GM12865 (cell line): ENCODE measurements at places on chromosomes 7 and 10.

- no peak for DNase-seq
These were observed 109.2 kb upstream of the CAV2 start for GRCh38 chr7:116390363-116390762.

DNA sequence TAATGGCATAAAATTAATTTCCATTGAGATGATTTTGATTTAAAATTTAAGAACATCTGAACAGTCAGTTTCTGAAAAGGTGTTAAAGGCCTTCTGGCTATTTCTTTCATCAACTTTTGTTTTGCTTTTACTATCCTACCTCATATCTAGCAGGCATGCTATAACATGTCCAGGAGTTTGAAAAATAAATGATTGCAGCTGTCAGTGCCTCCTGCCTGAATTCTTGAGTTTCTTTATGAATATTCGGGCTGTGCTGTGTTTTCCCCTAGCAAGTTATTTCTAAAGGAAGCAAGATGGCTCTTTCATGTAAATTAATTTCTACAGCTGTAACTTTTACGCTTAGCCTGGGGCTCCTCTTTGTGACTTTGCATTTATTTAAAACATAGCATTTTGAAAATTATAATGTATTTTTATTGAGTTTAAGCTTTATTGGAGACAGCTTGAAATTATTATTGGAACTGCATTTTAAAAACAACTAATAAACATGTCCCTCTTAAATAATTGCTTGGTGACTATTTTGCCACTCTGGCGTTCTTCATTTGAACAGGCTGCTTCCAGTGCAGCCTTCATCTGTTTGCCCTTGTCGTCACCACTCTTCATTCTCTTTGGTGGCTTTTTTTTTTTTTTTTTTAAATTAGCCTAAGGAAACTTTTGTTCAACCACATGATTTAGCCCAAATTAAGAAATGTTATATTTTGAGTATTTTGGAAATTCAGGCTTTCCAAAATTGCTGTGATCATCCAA lies 1083.4 kb upstream of the LRRN3 start:
- peak; percentile 36 for DNase-seq

DNA sequence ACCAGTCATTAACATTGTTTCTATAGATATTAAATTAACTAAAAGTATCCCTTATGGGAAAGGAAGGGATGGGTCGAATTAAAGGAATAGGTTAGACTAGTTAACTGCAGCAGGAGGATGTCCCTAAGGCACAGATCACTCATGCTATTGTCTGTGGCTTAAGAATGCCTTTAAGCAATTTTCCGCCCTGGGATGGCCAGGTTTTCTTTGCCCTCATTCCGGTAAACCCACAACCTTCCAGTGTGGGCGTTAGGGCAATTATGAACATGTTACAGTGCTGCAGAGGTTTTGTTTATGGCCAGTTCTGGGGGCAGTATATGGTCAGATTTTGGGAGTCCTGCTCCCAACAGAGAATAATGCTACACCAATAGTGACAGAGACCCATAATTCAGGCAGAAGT lies 139.3 kb upstream of the CDK13 start:
- DNase-seq, result no peak

DNA sequence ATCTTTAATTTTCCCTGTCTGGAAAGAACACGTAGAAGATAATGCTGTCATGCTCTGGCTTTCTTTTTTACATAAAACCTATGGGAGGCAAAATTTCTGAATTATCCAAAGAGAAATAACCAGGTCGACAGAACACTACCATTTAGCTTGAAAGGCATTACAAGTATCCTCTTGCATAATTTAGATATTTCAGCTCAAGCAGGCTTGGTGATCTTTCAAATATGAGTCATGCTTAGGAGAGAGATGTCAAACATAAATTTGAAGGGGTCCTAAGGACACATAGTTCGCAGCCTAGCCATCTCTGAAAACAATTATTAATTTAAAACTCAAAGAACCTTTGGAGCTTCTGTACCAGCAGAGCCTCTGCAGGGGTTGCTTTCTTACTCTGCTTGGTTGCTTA lies 100.9 kb downstream of the FAS start:
- DNase-seq, result no peak

DNA sequence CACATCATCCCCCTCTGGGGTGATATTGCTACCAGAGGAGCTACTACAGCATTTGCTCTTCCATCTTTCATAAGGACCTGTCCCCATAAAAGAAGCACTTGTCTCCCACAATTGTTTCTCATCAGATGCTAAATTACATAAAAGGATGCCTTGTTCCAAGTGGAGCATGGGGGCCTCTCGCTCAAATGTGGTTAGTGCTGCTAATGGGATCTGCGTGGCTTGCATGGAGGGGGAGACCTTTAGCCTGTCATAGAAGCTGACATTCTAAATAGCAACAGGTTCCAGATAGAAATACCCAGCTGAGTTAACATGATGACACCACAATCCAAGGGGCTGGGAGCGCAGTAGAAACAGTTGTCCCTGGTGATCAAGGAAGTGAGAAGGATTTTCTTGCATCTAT lies 257.9 kb downstream of the SFMBT2 start:
- DNase-seq, result no peak

DNA sequence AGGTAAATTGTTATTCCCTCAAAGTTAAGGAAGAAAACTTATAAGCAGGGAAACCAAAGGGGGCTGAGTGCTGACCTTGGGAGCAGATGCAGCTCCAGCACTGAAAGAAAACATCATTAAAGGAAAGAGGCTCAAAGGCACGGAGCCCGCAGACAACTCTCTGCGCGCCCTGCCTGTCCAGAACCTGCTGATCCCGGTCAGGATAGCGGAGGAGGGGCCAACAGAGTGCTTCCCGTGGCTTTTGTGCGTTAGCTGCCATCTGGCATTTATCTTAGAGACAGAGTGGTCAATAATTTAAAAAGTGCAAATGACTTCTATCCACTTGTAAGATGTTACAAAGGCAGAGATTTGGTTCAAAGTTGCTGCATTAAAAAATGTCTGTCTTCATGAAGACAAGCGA lies 162.1 kb downstream of the FANK1 start:
- DNase-seq, result no peak

GRCh38 chr7:99173787-99174186 lies 29.9 kb upstream of the SMURF1 start:
- DNase-seq, result no peak

DNA sequence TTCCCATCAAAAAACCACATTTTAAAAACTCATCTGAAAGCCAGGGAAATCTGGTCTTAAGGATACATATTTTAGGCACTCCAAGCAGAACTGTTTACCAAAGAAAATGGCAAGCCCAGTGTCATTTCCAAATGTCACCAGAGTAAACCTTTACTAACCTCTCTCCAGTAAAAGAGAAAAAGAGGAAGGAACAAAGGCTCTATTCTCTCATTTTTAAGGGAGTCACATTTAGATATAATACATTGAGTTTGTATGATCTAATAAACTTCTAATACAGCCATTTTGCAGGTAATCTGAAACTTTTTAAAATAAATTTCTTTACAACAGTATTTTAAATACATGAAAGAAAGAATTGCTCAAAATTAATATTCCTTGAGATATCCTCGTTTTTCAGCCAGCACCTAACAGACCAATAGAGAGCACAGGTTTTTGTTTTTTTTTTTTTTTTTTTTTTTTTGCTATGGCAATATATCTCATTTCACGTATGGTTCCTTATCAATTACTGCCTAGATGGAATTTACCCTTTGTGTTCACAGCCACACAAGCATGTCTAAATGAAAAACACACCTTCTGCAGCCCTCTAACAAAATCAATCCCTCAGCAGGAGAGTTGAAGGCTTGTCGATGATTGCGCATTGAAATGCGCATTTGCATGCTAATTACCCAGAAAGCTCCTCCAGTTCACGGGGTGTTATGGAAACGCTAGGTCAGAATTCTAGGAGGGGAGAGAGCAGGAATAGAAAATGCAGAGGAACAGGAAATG lies 39.8 kb upstream of the MSRB2 start:
- no peak for DNase-seq

- no peak for DNase-seq
These were observed 186.8 kb downstream of the ETV1 start for GRCh38 chr7:13802651-13803050.

DNA sequence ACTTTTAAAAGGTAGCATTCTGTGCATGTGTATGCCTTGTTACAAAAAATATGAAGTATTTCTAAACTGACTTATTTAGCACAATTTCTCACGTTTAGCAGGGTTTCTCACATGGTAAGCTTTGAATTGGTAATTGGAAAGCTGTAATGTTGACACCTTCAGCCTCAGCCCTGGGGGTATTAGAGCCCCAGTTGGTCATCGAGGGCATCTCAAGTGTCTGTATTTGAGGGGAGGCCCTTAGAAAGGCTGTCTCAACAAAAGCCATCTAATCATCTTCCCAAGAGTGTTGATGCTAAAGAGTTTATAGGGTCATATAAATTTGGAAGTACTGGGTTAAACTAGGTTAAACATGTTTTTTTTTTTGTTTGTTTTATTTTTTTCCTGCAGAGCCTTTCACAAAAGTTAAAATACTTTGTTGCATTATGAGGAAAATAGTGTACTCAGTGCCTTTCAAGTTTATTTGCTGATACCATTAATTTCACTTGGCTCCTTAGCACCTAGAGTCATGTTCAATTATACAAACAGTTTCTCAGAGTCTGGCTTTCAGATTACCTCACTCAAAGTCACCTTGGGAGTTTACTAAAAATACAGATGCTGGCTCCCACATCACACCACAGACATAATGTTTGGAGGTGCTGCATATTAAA lies 134.0 kb downstream of the CD36 start:
- DNase-seq, result no peak

DNA sequence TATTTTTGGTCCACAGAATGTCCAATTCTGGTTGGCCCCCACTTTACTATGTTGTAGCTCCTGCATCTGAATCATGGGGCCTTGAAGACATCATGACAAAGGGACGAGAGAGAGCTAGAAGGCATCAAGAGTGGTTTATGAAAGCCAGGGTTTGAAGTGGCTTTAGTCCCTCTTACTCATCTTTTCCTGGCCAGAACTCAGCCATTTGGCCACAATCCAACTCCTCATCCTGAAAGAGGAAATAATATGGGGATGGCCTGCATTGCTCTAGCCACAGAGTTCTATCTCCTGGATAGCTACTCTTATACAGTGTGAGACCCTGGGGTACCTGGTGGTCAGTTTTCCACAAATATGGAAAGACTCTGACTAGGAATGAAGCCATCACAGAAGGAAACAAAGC lies 418.9 kb downstream of the XPNPEP1 start:
- no peak for DNase-seq

- DNase-seq, result peak; percentile 54
These were observed 36.7 kb downstream of the PFKFB3 start for GRCh38 chr10:6239213-6239991.

DNA sequence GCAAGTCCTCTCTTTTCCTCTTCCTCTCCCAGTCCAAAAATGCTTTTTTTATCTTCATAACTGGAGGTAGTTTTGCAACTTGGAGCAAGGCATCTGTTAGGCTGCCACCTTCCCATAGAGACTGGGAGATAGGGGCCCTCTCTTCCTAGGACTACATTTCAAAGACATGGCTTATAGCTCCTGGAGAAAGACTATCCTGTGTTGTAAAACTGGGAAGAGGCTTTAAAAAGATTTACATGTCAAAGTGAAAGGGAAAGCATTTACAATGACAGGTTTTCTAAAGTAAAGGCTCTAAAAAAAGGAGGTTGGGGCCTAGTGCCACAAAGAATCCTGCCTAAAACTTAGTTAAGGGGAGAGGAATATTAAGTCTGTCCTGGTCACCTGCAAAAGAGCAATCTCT lies 82.2 kb upstream of the SEMA3E start:
- no peak for DNase-seq

- DNase-seq, result no peak
These were observed 511.1 kb downstream of the ZNF37A start for GRCh38 chr10:38605153-38605661.

DNA sequence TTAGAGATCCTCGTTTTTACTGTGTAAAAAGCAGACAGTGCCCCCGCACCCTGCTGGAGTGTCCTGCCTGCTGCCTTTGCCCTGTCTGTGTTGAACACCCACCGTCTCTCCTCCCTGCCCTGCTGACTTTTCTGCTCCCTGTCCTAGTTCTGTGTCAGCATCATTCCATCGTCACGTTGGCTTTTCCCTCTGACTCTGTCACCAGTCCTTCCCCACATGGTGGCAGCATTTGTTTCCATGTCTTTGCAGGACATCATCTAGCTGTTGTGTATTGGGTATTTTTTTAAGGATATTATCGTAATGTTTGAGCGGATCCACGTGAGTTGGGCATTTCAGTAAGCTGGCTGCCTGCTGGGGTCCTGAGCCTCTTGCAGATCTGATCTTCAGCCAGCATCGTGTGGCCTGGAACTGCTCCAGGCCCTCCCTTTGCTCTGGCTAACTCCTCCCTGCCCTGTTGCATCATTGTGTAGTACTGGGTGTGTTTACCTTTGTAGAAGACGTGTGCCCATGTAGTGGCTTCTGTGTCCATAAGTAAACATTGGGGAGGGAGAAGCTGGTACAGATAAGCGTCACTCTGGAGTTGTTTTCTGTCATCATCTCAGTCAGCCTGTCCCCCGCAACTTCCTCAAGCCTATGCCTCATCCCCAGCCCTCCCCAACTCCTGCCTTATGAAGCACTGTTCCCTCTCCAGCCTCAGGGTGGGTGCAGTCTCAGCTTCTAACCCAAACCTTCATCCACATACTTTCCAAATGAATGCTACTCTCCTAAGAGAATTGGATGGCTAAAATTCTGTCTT lies 44.3 kb downstream of the TRRAP start:
- DNase-seq, result no peak

DNA sequence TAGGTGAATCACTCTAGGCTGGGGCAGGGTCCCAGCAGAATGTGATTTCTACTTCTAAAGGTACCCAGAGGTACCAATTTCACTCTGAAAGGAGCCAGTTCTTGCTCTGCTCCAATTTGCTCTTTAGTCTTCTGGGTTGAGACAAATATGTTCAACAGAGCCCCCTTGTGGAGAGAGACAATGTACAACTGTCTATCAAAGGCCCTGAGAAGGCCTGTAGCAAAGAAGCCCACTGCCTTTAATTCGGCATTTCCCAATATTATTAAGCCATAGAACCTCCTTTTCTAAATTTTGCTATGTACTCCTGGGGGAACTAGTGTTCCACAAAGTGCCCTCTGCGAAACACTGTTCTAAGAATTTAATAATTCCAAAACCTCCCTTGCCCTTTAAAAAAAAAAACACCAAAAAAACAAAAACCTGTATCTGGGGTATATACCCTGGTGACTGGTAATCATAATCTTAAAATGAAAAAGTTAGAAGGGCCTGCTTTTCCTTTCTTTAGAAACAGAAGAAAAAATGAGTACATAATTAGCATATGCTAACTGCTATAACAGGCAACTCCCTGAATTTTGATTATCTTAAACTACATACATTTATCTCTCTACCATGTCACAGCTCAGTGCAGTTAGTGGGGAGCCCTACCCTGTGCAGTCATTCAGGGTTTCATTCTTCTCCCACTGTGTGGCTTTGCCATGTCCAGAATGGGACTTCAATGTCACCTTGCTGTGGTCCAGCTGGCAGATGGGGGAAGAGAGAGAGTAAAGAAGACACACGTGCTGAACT lies 160.9 kb upstream of the BMPER start:
- peak; percentile 32 for DNase-seq

- no peak for DNase-seq
These were observed 183.5 kb downstream of the CREB5 start for GRCh38 chr7:28595801-28596200.

DNA sequence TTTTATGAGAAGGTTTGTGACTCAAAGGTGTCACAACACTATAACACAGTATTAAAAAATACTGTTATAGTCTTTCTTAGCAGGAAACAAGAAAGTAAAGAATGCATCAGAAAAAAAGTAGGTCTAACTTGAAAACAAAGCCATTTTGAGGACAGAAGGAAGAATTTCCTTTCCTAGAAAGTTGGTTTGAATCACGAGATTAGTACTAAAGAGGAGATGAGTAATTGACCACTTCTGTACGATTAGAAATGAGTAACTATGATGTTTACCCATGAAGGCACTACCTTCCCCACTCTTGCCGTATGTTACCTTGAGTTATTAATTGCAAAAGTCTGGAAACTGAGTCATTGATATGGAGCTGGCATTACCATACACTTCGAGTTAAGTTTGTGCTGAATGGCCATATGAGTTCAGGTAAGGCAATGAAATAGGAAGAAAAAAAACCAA lies 65.2 kb downstream of the FAM185A start:
- DNase-seq, result no peak
